ENCODE measurements at places on chromosomes 6 and 20. TPM values are rescaled to one million over a fixed set of nuclear protein-coding genes. Genes with fewer than 3 reads are reported as not detected.

Gene LHFPL5
- polyA plus RNA-seq, result 0.12 TPM

DNA sequence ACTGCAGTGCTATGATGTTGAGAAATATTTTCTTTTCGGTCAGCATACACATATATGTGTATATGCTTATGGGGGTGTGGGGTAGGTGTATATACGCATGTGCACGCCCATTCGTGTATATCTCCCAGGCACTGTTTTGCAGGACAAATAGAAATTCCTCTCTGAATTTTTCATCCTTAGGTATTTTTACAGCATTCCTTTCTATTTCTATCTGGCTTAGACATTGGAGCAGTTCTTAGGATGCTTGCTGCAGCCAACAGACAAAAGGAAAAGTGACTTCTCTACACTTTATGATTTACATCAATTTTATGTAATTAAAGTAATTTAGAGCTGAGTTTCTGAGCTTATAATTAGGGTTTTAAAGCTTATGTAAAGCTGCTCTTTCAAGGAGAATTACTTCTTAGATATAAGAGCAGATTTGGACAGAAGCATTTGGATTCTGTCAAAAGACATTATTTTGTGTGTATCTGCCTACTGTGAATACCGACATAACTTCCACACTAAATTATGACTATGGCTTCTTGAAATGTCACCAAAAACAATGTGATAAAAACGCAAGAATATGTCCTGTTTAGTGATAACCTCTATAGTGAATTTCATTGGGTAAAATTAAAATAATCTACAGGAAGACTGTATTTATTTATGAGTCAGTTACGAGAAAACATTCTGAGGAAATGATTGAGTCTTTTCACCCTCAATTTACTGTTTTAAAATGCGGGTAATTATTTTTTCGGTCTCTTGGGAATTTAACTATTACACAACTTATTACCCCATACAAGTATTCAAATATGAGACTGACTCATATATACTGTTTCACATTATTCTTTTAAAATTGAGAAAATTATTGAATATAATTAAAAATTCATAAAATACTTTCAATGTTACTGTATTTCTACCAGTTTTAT, 21.3 kb upstream of the CEP43 start:
- DNase-seq, result no peak

DNA sequence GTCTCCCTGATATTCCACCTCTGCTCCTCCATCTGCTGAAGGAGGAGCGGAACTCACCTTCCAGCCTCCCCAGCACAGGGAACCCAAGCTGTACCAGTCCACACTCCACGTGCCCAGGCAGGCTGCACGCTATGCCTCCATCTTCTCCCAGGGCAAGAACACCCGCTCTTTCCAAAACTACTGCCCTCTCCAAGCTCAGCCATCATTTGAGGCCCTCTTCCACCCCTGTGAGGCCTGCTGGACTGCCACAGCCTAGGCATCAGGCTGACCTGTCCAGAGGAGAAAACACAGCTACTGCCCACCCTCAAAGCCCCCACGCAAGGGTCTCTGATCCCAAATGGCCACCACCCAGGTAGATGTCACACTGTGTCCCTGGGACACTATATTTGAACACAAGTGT, 99.9 kb downstream of the PRND start:
- DNase-seq, result no peak

GRCh38 chr6:100126790-100127484, 132.9 kb upstream of the MCHR2 start:
- DNase-seq, result no peak

All from renal cortex interstitium (tissue), 15 donors.